ENCODE measurements at places on chromosomes 7 and 10.

- DNase-seq = no peak
Measured at GRCh38 chr7:19991936-19992335, 218.5 kb upstream of the TMEM196 start.

GRCh38 chr10:126685756-126686155, 15.3 kb upstream of the C10orf90 start:
- no peak for DNase-seq

GRCh38 chr10:75286901-75287300, 51.1 kb upstream of the COMTD1 start:
- no peak for DNase-seq

GRCh38 chr10:108104551-108105156, 940.1 kb upstream of the SORCS1 start:
- DNase-seq = no peak

DNA sequence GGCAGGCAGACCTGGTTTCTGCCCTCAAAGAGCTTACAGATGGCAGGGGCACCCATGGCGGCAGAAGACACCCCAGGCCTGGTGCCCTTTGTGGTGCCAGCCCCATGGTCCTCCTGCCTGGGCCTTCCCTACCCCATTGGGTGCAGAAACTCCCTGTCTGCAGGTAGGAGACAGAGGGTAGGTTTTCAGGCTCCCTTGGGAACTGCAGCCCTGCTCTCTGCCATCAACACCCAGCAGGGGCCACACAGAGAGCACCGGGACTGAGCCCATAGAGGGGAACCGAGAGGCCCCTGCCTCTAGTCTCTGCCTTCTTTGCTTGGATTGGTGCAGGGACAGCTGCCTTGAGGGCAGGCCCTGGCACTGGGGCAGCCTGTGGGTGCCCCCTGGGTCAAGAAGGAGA, 52.6 kb downstream of the GTF2IRD1 start:
- DNase-seq = no peak

DNA sequence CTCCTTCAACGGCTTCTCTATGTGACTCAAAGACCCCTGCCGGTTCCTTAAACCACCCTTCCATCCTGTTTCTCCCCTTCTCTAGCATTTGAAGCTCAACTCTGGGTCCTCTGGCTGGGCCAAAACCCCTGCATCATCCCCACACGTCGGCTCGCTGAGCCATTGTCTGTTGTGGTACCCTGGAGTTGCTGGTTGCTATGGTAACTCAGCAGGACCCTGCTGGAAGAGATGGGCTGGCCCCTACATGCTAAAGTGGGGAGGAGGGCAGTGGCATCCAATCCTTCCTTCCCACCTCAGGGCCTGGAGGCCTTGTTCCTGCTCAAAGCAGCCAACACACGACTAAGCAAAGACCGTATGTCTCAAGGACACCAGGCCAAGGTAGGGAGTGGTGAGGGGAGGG, 452.5 kb downstream of the PLXNA4 start:
- no peak for DNase-seq

DNA sequence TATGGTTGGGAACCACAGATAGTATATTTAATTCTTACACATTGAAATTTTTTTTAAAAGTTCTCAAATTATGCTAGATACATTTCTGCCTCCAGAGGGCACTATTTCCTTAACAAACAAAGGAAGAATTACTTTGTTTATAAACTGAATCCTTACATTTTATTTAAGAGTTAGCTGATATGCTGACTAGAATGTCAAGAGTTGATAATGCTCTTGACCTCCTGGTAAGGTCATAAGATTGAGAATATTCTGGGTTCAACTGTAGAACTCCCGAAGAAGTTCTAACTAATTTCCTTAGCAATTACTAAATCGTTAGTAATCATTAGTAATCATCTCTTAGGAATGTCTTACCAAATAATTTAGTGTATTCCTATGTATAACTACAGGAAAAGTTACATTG, 95.3 kb upstream of the CYP26C1 start:
- DNase-seq = no peak

- DNase-seq = no peak
Measured at GRCh38 chr7:99267481-99267840, 5.2 kb upstream of the MYH16 start.

- no peak for DNase-seq
Measured at GRCh38 chr7:132440151-132440550, 136.1 kb downstream of the PLXNA4 start.

GRCh38 chr10:89916468-89917215, 215.3 kb downstream of the KIF20B start:
- DNase-seq = no peak

- no peak for DNase-seq
Measured at GRCh38 chr10:78829565-78829964, 239.2 kb upstream of the ZMIZ1 start.

DNA sequence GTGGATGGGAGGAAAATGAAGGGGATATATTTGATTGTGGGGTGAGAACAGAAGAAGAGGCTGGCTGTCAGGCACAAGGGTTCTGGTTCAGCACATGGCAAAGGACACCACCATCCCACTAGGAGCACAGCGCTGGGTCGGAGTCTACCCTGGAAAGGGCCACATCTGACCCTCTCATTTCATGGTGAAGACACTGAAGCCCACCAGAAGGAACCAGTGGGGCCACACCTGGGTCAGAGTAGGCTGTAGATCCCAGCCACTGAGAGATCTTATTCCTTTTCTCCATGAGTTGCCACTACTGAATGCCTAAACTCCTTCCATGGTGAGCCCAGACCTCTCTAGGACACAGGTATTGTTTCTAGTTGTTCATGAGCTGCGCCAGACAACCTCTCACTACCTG, 25.8 kb downstream of the SFTPD start:
- no peak for DNase-seq

DNA sequence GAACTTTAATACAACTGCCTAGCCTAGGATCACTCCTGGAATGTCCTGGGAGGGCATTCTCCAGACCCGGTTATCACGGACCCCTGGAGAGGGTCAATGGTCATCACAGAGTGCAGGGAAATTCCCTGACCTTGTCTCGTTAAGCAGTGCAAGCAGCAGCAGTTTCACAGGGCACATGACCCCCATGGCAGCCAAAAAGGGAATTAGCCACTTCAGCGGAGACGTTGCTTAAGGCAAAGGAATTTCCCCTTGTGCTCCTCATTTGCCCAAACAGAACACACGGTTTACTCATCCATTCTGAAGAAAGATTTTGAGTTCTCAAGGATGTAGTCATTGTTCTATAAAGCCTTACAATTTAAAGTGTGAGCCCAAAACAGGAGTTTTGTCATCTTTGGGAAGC, 260.3 kb downstream of the SNX13 start:
- no peak for DNase-seq

GRCh38 chr7:23315366-23315765, 16.2 kb downstream of the MALSU1 start:
- DNase-seq = no peak

DNA sequence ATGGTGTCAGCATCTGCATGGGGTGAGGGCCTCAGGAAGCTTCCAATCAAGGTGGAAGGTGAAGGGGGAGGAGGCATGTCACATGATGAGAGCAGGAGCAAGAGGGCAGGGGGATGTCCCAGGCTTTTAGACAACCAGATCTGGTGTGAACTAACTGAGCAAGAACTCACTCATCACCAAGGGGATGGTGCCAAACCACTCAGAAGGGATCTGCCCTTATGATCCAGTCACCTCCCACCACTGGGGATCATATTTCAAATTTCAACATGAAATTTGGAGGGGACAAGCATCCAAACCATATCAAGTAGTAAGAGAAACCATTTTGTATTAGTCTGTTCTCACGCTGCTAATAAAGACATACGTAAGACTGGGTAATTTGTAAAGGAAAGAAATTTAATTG, 33.6 kb downstream of the THNSL1 start:
- DNase-seq = no peak

- DNase-seq = no peak
Measured at GRCh38 chr10:116430288-116430687, 2.6 kb downstream of the PNLIPRP3 start.

DNA sequence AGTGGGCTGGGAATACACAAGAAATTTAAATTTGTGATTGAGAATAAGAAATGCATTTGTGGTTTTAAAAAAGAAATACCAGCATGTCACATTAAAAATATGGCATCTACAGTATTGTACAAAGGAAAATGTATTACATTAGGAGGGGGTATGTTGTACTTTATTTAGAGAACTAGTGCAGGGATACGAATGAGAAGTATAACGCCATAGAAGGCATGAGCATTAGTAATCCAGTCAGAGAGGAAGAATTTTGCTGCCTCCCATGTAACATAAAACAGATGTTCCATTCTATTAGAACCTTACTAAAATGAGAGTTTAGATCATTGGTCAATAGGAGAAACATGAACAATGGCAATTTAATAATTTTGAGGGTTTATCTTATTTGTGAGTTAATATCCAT, 182.2 kb downstream of the ADK start:
- no peak for DNase-seq

DNA sequence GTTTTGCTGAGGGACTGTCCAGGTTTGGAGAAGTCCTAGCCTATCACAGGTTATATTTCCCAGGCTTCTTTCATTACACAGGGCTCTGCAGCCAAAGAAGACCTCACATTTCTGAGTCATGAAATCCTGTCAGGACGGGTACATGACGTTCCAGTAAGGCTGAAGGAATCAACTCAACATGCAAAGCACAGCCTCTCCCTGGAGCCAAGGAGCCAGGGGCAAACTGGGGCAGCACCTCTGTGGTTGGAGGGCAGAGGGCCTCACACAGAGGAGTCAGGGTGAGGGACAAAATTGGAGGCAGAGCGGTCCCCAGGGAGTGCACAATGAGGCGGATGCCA, 116.3 kb upstream of the GDF10 start:
- DNase-seq = no peak

DNA sequence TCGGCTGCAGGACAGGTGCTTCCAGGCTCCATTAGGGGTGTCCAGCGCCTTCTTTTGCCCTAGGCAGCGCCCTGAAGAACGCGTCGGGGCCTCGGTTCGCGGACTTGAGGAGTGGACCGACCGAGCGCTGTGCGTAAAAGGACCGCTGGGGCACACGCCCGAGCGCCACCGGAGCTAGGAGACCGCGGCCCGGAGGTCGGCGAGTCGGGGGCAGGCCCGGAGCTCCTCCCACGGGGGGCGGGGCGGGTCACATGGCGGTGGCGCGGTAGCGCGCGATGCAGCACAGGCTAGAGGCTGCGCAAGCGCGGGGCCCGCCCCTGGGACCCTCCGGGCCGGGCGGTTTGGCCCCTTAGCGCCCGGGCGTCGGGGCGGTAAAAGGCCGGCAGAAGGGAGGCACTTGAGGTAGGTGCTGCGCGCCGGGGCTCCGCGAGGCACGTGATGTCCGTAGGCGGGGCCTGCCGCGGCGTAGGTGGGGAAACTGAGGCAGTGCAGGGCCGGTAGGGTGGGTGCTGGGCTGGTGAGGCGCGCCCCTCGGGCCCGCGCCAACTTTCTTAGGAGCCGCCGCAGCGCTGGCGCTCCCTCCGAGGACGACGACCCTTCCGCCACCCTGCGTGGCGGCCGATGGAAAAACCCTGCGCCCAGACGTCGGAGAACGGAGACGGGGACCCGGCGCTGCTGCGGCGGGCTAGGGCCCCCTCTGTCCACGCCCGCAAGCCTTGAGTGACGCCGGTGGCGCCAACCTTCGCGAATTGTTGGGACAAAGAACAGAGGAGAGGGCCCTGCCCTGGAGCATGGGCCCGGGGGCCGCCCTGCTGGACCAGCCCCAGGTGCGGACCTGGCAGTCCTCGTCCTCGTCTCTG, at the start of gene PRXL2A:
Gene PRXL2A (plus strand): TSS at position 310 of the 860 bp plus-strand sequence. CDS start 11,917 bp downstream, outside the sequence.
- no peak for DNase-seq

- DNase-seq = no peak
Measured at GRCh38 chr7:24899905-24900304, 80.1 kb downstream of the OSBPL3 start.

DNA sequence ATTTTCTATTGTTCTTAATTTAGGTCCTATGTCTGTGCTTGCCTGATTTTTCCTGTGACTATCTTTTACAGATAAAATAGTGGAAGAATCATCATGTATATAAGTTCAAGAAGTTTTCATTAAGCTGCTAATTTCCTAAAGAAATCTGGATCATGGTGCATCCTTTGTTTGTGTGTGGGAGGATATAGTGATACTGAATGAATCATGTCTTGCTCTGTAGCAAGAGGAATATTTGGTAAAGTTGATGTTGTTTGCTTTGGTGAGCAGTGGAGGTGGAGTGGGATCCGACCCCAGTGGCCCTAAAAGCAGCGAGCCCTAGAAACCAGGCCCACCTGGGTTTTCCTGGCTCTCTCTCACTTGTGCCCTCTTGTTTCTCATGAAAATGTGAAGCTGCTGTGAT, 83.7 kb downstream of the CCNY start:
- DNase-seq = no peak

DNA sequence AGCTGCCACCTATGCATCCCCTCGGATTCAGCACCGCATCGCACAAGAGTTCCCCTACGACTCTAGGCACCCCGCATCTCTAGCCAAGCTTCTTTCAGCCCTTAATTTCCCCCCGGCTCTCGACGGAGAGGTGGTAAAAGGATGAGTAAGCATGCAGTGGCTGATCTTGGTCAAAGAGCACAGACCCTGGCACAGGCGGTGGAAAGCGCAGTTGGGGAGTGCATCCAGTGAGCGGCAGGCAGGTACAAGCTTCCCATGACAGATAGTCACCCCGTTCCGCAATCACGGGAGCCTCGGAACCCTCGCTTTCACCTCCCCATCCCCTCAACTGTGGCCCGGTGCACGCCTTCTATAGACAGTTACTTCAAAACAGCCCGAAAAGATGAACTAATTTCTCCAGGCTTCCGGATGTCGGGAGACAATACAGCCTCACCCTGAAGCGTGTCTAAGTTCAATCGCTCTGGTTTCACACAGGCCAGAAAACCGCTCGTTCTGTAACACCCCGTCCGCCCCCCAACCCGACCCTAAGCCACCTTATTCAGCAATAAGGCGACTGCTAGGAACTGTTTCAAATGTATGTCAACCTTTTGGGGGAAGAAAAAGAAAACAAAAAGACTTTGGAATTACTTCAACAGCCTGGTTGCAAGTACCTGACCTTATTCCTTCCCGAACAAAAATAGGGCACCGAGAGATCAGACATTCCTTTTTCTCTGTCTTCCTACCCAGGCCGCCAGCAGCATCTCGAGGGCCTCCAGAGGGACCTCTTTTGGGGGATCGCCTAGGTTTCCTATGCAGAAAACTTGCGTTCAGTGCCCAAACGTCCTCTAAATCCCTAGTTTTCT, 1.4 kb downstream of the RHEB start:
- DNase-seq = no peak

GRCh38 chr7:84181628-84182027, 13.0 kb downstream of the SEMA3A start:
- no peak for DNase-seq

DNA sequence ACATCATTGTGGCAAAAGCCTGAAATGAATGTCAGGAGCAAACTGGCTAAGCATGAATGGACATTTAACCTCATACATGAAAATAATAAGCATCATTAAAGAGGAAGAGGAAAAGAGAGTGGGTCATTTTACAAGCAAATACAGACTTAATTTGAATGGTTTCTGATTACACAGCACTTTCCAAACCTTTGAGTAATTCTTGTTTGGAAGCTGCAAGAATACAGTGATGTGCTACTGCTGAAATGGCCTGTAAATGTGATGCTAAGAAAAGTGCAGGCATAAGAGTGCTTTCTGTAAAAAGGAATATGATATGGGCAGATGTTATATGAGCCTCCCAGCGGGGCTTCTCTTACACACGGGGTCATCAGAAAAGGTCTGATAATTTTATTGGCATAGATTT, 30.2 kb downstream of the TAS2R16 start:
- no peak for DNase-seq
